Stimulated activated CD4-positive, alpha-beta T cell treated with anti-CD3 and anti-CD28 coated beads, Interleukin-2, amount 100 ng/mL, for 4 hours (primary cell): ENCODE measurements at places on chromosomes 5 and 9.

DNA sequence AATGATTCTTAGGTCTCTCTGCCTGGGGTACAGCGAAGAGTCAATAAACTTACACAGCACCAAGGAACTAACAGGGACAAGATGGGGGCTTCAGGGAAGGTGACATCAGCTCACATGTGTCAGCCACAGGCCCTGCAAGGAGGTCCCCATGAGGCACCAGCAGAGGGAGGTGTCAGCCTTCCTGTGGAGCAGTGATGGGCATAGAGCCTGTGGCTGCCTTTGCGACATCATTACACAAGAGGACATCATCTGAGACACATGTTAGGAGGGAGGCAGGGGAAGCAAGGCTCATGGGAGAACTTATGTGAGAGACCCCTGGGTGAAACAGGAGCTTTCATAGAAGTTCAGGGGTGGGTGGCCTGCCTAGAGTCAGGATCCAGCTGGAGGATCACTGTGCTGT is 389.6 kb downstream of the SEMA5A start:
- DNase-seq: no peak

DNA sequence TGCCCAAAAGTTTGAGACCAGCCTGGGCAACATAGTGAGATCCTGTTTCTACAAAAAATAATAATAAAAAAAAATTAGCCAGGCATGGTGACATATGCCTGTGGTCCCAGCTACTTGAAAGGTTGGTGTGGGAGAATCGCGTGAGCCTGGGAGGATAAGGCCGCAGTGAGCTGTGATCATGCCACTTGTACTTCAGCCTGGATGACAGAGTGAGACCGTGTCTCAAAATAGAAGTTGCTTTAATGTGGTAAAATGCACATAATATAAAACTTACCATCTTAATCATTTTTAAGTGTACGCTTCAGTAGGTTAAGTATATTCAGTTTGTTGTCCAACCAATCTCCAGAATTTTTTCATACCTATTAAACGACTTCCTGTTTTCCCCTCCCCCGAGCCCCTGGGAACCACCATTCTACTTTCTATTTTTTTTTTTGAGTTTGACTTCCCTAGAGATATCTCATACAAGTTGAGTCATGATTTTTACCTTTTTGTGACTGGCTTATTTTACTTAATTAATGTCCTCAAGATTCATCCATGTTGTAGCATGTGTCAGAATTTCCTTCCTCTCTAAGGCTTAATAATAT is 120.1 kb upstream of the POC5 start:
- DNase-seq: no peak

- no peak for DNase-seq
Observed at GRCh38 chr5:2169850-2170760, 287.4 kb upstream of the IRX4 start.

DNA sequence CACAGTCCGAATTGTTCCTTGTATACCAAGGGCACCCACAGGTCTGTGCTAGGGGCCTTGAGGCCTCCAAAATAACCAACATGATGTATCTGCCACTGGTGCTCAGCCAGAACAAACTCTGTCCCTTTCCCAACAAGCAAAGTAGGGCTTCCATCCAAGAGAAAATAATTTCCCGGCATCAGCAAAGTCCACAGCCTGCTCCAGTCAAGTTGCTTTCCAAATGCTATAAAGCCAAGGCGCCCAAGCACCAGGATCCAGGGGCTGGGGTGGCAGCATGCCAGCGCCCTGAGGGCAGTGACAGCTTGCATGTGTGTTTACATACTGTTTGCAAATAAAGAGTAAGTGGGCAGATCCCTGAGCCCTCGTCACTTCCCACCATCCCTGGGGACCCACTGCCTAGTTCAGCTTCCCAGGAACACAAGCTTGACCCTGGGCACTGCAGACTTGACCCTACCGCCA is 155.9 kb downstream of the ERCC6L2 start:
- DNase-seq: no peak

DNA sequence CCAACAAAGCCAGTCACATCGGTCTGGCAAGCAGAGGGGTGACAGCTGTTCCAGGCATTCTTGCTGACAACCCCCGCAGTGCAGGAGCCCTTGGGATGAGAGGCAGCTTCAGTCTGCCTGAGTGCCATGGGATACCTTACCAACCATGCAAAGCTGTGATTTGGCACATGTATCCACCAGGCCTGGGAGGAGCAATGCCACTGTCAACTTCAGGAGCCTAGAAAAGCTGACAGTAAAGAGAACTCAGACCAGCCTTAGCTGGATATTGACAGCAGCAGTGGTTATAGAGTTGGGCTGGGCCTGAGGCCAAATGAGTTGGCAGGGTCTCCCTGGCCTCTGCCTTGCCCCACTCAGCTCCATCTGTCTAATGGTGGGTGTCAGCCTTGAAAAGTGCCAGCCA is 10.1 kb upstream of the PLPPR1 start:
- no peak for DNase-seq

DNA sequence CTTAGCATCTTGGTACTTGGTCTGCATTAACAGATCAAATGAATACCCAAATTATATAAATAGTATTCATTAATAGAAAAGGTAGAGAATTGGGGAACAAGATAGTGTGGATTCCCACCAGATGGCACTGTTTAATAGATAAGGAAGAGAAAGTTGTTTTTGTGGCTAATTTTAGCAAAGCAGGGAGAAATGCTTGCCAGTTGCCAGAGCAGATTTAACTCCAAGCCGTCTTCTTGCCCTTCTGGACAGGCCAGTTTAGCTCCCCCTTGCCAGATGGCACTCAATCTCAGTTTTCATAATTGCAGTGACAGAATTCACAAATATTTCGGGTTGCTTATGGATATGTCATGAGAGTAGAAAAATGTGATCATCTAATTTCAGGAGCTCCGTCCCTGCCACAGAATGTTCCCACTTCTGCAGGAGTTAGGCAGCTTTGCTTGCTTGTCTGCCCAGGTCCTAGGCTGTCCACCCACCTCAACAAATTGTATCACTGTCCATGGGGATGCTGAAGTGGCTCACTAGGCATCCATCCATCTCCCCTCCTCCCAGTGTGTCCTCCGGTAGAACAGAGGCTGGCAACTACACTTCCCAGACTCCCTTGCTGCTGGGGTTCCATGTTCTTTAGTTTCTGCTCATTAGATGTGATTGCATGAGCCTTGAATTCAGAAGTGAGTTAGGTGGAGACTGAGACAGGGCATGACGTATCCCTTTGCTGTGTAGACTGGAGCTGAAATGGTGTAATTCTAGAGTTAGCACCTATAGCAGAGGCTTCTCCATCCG is 11.8 kb upstream of the HEXB start:
- no peak for DNase-seq

DNA sequence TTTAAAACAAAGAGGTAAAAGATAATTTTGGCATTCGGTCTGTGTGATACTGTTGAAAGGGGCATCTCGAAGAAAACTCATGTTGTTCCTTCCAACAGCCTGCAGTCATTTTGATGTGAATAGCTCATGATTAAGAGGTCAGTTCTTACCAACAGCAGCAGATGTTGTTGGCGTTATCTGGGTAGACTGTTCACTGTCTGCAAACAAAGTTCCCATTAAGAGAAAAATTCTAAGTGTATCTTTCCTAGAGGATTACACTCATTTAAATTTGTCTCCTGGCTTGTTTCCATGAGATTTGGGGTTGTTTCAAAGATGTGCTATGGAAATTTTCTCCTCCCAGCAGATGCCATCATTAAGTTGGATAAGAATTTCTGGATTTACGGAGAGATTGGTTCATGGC is 138.2 kb upstream of the RORB start:
- DNase-seq: no peak

DNA sequence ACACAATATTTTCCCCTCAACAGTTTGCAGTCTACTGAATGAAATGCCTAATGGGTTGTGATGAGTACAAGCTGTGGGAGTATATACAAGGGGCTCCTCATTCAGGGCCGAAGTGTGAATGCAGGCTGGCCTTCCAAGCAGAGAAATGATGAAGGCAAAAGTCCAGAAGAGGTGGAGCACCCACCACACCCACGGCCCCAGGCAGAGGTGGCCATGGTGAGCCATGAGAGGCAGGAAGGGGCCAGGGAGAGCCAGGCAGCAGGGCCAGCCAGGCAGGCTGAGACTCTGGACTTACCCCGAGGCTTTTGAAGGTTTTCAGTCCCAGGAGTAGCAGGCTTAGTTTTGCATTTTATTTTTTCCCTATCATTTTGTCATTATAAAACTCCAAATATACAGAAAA is 218.1 kb downstream of the AUH start:
- DNase-seq: no peak

DNA sequence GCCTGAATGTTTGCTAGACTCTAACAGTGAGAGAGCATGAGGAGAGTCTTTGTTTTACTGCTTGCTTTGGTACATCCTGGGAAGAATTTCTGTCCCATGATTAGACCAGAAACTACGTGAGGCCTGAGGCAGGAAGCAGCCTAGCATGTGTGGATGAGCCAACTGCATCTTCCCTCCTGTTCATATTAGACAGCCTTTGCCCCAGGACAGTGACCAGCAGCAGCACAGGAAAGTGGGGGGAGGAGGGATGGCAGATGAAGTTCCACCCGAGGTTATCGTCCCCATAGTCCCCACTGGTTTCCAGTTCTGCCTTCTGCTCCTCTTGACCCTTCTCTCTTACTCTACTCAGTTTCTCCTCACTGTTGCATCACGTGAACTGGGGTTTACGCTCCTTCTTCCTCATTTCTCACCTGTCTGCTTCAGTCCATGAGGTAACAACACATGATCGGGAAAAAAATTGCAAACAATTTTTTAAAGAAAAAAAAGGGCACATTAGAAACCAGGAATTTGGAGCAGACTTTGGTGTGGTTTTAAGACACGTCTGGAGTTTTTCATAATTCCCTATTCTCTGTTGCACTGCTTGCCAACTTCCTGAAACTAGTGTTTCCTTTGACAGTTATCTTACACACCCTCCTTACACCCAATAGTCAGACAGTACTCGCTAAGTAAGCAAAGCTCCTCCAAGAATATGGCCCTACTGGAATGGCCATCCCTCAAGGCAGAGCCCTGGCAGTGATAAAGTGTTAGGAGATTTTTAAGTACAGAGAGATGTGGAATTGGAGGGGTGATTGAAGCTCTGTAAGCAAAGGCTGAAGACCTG is 84.1 kb downstream of the SNX18 start:
- no peak for DNase-seq

DNA sequence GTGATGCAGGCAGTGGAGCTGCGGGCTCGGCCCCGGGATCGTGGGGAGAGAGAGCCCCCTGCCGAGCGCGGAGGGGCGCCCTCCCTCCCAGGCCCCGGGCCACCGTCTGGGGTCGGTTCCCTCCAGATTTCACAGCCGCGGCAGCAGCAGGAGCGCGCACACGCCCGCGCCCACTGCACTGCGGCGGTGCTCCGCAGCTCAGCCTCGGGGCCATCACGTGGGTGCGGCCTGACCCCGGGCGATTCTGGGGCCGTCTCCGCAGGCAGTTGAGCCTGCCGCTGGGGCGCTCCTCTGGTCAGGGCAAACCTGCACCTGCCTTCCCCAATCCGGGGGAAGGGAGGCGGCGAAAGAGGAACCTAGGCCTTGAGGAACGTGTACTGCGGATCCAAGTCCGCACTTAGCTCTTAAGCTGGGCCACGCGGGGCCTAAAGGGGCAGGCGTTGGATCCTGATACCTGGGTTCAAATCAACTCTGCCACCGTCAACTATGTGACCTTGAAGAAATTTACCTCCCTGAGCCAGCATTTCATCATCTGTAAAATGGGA is 9.4 kb upstream of the DELE1 start:
- DNase-seq: no peak

- DNase-seq: no peak
Observed at GRCh38 chr5:62729675-62730074, 151.1 kb downstream of the LRRC70 start.

DNA sequence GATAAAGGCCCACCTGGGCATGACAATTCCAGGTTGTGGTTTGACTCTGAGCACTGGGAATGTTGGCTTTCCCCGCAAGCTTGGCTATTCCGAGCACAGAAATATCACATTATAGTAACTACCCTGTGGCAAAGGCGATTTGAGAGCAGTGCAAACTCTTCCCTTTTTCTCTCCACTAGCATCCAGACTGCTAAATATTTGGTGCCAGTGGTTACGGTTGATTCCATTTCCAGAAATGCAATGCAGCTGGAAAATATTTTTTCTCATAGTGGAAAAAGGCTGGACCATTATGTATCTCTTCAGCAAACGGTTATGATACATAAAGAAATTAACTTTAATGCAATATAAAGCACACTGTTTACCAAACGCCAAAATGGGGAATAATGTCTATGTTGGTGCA is 158.0 kb downstream of the ENC1 start:
- no peak for DNase-seq

- DNase-seq: no peak
Observed at GRCh38 chr5:13412040-13412595, 532.4 kb downstream of the DNAH5 start.

DNA sequence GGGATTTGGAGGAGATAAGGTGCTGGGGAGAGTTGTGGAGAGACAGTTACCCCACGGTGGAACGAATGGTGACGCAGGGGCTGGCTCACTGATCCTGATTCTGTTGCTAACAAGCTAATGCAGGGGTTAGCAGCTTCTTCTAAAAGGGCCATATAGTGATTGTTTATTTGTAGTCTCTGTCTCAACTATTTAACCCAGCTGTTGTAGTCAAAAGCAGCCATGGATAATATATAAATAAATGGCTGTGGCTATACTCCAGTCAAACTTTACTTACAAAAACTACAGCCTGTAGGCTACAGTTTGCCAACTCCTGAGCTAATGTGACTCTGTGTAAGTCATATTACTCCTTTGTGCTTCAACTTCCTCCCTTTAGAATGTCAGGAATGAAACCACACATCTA is 21.8 kb downstream of the STOM start:
- DNase-seq: no peak

DNA sequence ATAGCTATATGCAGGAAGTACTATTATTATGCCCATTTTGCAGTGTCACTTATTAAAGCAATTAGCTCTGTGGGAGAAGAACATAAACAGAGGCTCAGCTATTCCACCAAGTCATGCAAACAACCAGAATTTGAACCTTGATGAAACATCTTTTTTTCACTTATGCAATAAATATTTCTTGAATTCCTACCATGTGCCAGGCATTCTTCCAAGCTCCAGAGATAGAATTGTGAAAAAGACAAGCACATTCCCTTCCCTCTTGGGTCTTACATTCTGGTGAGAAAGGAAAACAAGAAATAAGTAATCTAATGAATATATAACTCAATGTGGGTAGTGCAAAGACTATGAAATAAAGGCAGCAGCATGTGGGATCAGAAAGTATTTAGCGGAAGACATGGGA is 32.1 kb upstream of the ADRB2 start:
- DNase-seq: no peak

DNA sequence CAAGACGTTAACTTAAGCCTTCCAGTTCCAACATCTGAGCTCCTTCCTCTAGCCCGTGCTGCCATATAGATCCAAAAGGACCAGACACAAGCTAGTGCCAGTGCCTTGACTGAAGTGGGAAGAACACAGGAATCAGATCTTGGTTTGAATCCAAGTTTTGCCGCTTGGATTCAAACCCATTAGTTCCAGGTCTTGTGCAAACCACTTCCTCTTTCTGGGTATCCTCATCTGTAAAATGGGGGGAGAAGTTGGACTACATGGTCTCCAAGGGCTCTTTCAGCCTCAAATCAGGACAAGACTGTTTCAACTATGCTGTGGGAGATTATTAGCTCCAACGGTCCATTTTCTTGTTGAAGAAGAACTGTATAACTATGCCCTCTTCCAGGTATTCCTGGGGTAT is 32.6 kb downstream of the TTLL11 start:
- DNase-seq: no peak

- DNase-seq: no peak
Observed at GRCh38 chr5:151717416-151717815, 30.7 kb upstream of the SPARC start.

GRCh38 chr5:150107909-150108447 is 21.6 kb upstream of the CSF1R start:
- no peak for DNase-seq

GRCh38 chr5:141557681-141558136 is 61.1 kb downstream of the DIAPH1 start:
- DNase-seq: peak; percentile 48
